ENCODE measurements at places on chromosomes 2 and 18.
A peak's percentile ranks its signal among the peaks of the same experiment; 100 is the strongest.

DNA sequence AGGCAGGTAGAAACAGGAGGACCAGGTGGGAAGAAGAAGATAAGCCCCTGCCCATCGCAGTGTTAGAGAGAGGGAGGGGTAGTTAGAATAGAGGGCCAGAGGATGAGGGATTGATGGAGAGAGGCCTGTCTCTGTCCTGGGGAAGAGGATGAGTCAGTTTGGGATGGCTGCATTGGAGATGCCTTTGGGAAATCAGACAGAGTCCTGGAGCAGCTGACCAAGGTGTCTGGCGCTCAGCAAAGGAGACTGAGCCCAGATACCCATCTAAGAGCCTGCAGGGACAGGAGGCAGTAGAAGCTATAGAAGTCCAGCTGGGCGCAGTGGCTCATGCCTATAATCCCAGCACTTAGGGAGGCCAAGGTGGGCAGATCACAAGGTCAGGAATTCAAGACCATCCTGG is 177.8 kb upstream of the HAAO start:
- no peak for DNase-seq

DNA sequence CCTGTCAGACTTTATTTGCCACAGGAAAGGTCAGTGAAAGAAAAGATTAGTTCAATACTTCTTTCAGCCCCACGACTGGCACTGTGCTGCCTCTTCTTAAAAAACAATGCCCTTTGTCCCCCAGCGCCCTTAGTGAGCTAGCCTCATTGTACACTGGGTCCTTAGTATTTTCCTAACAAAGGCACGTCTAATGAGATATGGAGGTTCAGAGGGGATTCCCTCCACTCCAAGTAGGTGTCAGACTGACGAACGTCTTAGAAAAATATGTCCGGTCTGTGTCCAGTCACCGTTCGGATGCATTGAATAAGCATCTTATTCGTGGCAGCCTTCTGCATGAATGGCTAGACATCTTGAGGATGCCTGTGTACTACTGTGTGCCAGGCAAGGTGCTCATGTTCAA is 1.1 kb downstream of the FECH start:
- no peak for DNase-seq

DNA sequence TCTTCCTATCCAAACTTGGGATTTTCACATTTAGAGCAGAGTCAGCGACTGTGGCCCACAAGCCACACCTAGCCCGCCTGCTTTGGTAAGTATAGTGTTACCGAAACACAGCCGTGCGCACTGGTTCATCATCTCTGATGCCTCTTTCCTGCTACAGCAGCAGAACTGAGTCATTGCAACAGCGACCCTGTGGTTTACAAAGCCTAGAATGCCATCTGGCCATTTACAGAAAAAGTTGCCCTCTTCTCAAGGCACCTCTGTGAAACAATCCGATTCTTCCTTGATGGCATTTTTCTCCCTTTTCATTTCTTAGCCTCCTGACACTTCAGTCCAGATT is 10.7 kb upstream of the IAH1 start:
- no peak for DNase-seq

GRCh38 chr2:205646680-205647079 is 35.6 kb upstream of the NRP2 start:
- no peak for DNase-seq

GRCh38 chr18:3664563-3665178 is 214.7 kb downstream of the TGIF1 start:
- DNase-seq: no peak

GRCh38 chr18:55509631-55510324 is 78.2 kb downstream of the TCF4 start:
- no peak for DNase-seq

GRCh38 chr2:166285215-166285614 is 90.5 kb downstream of the SCN9A start:
- DNase-seq: no peak

GRCh38 chr2:2798337-2798736 is 467.3 kb upstream of the MYT1L start:
- DNase-seq: no peak

GRCh38 chr2:157784169-157784822 is 91.8 kb downstream of the ACVR1 start:
- peak; percentile 71 for DNase-seq

GRCh38 chr2:108593547-108594098 is 59.4 kb downstream of the LIMS1 start:
- no peak for DNase-seq

DNA sequence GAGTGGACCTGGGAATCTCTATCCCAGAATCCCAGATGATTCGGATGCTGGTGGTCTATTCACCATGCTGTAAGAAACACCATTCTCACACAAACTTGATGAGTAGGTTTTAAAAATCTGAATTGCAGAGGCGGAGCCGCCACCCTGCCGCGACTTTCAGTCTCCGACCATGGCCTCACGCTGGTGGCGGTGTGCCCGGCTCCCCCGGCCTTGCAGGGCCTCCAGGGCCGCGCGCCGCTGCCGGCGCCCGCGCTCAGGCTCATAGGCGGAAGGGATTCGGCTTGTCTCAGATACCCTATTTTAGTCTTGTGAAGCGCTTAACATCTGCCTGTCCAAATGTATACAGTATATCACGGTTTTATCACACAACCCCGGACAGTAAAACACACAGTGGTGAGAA is 2.6 kb upstream of the PPM1B start:
- no peak for DNase-seq

DNA sequence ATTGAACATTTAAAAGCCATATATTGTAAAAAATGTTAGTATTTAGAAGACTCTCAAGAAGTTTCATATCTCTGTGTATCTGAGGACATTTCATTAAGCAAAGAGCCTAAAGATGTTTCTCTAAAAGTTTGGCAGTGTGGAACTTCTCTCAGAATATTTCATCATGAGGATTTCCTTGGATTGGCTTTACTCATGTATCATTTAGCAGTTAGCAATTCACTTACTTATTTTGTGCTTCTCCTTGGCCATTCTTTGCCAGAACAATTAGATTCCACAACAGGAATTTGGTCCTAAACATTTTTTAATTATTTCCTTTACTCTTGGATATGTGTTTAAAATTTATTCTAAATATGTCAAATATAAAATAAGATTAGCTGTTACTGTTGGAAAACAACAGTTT is 345.0 kb upstream of the LRRTM4 start:
- DNase-seq: no peak

DNA sequence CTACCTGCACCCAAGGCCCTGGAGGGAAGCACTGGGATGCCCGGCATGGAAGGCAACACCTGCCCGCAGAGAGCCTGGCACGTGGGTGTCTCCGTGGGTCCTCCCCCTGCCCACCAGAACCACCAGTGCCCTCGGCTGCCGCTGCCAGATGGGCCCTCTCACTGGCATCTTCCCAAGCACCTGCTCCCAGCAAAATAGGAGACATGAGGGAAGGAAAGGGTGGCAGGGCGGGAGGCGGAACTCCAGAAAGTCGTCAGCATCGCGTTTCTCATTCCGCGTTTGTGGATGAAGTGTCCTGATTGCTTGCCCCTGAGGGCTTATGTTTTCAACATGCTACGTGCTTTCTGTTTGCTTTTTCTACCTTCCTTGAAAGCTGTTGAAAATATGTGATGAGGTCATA is 8.8 kb upstream of the SNTG2 start:
- no peak for DNase-seq

DNA sequence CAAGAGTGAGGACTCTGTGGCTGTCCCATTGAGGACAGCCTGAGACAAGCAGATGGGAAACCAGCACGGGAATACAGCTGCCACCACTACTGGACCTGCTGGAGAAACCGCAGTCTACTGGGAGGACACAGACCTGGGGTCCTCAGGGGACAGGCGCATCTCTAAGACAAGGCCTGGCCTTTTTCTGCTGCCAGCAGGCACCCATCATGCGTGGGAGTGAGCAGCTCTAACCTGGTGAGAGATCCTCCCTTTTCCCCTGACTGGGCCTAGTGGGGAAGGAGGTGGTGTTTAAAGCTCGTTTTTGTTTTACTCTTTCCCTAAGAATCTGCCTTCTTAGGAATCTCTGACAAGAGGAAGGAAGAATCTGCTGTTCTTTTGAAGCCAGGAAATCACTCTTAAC is 36.6 kb downstream of the CYRIA start:
- no peak for DNase-seq

DNA sequence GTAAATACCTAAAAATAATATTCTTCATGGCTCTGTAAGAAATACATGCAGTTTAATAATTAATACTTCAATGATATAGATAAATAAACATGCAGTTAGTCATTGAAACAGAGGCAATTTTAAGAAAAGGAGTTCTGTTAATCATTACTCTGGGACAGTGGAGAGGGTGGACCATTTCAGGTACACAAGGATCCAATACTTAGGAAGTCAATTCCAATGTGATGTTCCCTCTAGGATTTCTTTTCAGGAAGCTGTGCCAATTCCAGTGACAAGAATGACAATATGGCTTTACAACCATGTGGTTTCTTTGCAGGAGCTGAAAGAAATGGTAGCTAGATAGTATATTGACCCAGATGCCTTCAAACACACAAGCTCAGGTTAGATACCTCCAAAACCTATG is 175.8 kb upstream of the NETO1 start:
- DNase-seq: no peak

- no peak for DNase-seq
Measured at GRCh38 chr18:7117390-7118355, at the start of gene LAMA1. LAMA1 (minus strand) TSS chr18:7117797; CDS start chr18:7117720, 77 bp downstream.

DNA sequence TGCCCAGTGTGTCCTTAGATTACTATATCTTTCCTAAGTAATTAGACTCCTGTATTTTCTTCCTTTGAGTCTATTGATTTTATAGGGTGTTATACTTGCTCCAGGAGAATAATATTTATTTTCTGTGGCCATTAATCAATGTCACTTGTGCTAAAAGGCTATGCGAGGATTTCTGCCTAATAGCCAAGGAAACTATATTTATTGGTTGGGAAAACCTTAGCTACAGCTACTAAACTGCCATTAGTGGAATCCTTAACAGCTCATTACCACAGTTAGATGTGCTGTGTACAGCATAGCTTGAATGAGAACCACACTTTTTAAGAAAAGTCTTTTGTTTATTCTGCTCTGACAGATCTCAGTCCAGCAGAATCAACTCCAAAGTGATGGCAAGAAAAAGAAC is 537.3 kb downstream of the ERBB4 start:
- DNase-seq: no peak

GRCh38 chr2:204966245-204966644 is 421.0 kb downstream of the PARD3B start:
- peak; percentile 82 for DNase-seq

DNA sequence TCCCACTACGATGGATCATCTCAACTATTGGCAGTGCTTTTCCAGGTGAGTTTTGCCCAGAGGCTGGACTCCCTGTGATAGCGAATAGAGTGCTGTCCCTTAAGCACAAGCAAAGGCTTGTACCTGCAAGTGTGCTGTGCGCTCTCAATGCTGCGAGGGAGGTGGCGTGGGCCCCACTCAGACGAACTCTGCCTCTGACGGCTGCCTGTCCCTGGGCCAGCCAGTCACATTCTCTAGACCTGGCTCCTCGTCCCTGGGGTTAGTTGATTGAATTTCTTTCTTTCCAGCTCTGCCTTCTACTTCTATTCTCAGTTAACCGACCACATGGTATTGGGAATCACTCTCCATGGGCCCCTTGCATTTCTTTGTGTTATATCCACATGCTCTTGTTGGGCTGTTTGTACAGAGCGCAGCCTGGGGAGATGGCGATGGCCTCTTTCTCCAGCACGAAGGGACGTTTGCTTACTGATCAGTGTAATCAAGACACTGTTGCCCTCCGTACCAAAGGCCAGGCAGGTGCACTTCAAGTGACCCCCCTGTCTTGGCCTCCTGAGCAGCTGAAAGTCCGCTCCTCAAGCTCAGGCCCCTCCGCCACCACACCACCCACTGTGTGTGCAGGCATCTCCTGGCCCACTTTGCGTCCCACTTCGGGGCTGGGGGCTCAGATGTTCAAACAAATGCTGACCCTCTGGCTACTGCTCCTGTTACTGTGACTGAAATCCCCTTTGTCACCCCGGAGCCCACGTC is 151.3 kb downstream of the ZNF236 start:
- DNase-seq: no peak

DNA sequence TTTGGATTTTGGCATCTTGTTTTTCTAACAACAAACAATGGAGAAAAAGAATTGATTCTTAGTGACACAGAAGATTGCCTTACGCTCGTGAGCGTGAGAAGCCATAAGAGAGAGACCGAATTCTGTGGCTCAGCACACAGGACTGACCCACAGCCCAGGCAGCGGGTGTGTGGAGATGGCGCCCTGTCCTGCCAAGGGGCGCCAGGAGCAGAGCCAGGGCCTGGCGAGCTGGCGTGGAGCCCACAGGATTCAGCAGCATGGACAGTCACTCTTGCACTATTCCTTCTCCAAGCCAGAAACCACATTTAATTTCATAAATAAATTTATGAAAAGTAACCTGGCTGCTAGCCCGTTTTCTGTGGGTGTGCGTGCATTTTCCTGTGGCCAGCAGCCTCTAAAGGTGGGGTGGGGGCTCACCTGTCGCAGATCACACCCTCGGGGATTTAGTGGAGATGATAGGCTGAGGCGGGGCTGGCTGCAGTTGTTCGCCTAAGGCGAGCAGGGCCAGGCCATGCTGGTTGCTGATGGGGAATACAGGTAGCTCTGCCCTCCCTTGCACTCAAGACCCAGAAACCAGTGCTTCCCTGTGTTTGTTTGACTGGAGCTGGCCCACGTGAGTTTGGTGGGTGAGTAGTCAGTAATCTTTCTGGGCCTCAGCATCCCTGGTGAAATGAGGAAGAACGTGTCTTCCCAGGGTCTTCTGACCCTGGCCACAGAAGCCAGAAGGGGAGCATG is 46.2 kb downstream of the FAM168B start:
- no peak for DNase-seq

- DNase-seq: no peak
Measured at GRCh38 chr2:237150831-237151375, 65.2 kb downstream of the COPS8 start.

DNA sequence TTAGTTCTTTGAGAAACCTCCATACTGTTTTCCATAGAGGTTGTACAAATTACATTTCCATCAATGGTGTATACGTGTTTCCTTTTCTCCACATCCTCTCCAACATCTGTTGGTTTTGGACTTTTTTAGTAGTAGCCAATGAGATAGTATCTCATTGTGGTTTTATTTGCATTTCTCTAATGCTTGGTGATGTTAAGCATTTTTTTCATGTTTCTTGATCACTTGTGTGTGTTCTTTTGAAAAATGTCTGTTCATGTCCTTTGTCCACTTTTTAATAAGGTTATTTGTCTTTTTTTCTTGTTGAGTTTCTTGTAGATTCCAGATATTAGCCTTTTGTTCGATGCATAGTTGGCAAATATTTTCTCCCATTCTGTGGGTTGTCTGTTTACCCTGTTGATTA is 392.3 kb upstream of the ZEB2 start:
- DNase-seq: no peak

- no peak for DNase-seq
Measured at GRCh38 chr2:208064220-208064961, 39.1 kb upstream of the PLEKHM3 start.
